Fibroblast of pulmonary artery (primary cell): ENCODE measurements at places on chromosomes 11 and 22.

GRCh38 chr11:63534895-63535461, 1.6 kb upstream of the PLAAT4 start:
- no peak for DNase-seq

GRCh38 chr11:134036492-134037045, 32.3 kb upstream of the JAM3 start:
- no peak for DNase-seq

DNA sequence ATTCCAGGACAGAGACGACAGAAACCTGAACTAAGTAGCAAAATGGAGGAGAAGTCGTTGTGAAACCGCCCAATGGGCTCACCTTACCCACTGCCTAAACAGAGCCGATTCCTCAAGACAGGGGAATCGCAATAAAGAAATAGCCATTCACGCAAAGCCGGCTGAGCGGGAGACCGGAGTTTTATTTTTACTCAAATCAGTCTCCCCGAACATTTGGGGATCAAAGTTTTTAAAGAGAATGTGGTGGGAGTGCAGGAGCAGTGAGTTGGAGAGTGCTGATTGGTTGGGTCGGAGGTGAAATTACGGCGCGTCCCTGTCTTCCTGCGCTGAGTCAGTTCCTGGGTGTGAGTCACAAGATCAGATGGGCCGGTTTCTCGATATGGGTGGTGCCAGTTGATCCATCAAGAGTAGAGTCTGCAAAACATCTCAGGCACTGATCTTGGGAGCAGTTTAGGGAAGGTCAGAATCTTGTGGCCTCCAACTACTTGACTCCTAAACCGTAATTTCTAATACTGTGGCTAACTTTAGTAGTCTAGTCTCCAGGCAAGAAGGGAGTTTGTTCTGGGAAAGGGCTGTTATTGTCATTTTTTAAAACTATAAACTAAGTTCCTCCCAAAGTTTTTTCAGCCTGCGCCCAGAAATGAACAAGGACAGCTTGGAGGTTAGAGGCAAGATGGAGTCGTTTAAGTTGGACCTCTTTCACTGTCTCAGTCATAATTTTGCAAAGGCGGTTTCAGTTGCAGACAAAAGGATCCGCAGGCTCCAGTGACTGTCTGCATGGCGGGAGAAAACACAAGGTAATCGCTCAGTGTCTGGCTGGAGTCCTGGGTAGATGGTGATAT, 34.1 kb downstream of the OR4D9 start:
- DNase-seq, result peak; percentile 84

DNA sequence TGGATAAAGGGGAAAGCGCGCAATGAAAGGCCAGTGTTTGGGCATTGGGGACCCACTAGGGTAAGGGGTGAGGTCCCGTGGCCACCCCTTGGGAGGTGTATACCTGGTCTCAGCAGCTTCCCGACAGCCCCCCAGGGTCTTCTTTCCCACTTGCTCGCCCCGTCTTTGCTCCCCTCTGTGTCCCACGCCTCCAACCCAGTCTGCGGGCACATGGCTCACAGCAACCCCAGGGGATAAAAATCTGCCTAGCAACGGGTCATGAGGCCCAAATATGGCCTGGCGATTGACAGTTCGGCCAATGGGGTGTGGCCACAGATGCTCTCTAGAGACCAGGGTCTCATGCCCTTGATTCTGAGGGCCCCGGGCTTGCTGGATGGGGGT, 41.6 kb downstream of the AHNAK start:
- DNase-seq, result no peak

DNA sequence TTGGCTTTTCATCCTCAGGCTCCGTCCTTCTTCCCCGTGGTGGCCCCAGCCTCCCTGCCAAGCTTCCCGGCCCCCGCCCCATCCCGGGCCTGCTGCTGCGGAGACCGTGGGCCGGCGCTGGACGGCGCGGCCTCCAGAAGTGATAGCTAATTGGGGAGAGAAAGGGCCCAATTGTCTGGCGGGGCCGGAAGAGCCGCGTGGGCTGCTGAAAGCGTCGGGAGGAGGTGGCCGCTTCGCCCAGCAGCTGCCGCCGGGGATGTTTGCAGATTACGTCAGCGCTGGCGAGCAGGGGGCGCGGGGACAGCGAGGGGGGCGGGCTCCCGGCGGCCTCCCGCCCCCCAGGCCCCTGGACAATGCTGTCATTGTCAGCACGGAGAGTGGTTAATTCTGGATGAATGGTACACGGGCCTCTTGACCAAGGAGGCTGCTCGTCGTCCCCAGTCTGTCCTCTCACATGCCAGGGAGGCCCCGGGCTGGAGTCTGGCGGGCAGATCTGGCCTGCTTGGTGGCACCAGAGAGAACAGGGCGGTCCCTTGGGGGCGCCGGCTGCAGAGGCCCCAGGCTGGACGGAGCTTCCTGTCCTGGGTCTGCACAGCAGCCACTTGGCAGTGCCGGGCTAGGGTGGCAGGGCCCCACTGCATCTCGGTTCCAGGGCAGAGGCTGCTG, 1.6 kb downstream of the SMIM38 start:
- DNase-seq, result peak; percentile 57

GRCh38 chr22:33743756-33744155, 176.5 kb downstream of the LARGE1 start:
- DNase-seq, result no peak

DNA sequence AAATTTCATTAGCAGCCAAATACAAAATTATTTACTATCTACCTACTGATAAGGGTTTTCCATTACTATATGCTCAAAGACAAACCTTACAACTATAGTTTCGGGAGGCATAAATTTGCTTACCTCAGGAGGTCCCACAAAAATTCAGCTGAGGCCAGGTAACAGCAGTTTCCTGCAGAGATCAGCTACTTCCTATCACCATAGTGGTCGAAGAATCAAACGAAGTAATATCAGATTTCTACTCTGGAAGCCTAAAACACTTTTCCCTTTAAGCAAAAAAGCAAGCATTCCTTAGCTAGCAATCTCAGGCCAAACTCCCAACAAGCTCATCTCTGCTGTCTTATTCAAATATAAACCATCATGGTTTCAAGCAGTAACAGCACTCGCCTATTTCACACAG, 3.1 kb downstream of the NAP1L4 start:
- no peak for DNase-seq

DNA sequence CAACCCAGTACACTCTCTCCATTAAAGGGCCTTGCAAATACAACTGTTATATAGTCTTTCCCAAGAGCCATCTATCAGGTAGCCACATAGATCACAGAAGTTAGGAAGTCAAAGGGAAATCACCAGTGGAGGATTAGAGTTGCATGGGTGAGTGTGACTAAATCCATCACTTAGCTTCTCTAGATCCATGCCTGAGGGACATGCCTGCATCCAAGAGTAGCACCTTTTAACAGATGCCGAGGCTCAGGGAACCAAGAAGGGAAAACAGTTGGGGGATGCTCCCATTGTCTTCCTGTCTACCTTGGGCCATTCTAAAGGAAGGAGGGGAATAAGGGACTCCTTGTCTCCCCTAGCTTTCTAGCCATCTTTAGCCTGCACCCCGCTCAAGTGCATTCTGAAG, 77.9 kb downstream of the XRRA1 start:
- peak; percentile 16 for DNase-seq

GRCh38 chr11:78961937-78962701, 387.5 kb upstream of the NARS2 start:
- DNase-seq, result peak; percentile 28

DNA sequence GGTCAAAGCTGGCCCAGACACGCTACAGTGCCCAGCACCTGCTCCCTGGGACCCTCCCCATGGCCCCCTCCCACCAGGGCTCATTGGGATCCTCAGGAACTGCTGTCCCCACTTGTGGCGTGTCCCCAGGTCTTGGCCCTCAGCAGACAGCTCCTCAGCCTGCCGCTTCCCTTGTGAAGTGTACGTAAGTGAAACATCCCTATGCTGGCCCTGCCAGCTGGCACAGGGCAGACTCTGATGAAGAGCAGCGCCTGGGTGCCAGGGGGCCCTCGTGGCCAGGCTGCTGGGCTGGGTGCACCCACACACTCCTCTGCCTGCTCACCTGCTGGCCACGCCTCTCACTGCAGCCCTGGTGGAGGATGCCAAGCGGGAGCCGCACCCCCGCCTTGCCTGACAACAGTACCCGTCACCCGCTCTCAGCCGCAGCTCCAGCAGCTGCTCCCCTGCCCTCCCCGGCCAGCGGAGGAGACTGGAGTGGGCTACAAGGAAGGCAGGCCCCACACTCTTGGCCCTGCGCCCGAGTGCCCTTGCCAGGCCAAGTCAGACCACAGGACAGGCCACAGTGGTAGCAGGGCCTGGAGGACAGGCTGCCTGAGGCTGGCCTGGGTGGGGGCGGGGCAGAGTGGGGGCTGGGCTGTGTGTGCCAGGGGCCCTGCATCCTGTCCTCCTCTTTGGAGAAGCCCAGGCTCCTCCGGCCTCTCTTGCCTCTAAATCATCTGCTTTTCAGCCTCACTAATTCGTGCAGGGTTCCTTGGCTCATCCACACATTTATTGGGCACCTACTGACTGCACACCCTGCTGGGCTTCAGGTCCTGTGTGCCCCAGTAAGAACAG, 39.5 kb downstream of the IGF2 start:
- no peak for DNase-seq

- peak; percentile 63 for DNase-seq
These were observed 205.9 kb downstream of the HIPK3 start for GRCh38 chr11:33463059-33463458.

DNA sequence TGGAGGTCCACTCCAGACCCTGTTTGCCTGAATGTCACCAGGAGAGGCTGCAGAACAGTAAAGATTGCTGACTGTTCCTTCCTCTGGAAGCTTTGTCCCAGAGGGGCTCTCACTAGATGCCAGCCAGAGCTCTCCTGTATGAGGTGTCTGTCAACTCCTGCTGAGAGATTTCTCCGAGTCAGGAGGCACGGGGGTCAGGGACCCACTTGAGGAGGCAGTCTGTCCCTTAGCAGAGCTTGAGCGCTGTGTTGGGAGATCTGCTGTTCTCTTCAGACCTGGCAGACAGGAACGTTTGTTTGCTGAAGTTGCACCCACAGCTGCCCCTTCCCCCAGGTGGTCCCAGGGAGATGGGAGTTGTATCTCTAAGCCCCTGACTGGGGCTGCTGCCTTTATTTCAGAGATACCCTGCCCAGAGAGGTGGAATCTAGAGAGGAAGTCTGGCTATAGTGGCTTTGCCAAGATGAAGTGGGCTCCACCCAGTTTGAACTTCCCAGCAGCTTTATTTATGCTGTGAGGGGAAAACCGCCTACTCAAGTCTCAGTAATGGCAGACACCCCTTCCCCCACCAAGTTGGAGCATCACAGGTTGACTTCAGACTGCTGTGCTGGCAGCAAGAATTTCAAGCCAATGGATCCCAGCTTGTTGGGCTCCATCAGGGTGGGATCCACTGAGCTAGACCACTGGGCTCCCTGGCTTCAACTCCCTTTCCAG, 99.4 kb downstream of the PDE3B start:
- DNase-seq, result no peak

DNA sequence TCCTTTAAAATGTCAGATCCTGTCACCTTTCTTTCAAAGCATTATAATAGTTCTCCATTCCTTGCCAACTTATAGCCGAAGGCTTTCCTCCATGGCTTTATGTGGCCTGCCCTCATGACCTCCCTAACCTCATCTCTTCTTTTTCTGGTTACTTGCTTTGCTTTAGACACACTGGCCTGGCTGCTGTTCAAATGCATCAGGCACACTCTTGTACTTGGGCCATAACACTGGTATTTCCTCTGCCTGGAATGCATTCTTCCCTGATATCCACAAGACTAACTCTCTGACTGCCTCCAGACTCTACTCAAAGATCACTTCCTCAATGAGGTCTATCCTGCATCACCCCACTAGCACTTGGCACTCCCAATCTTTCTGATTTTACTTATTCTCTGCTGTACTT, 710.3 kb downstream of the KCNA4 start:
- peak; percentile 94 for DNase-seq
